ENCODE measurements at places on chromosomes 13 and 19.

DNA sequence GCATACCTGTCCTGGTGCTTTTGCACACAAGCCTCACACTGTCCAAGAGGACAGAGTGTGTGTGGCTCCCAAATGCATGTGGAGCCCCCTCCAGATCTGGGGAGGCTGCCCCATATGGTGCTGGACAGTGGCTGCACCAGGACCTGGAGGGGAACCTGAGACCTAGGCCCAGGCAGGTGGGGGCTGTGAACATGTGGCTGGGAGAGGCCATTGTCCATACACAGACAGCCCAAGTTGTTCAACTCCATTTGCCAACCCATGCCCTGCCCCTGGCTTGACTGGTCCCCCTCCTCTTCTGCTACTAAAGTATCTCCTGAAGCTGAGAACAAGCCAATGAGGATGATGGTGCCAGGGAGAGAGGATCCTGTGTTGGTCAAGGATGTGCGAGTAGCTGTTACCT lies 94.0 kb downstream of the ING1 start:
- DNase-seq = no peak

DNA sequence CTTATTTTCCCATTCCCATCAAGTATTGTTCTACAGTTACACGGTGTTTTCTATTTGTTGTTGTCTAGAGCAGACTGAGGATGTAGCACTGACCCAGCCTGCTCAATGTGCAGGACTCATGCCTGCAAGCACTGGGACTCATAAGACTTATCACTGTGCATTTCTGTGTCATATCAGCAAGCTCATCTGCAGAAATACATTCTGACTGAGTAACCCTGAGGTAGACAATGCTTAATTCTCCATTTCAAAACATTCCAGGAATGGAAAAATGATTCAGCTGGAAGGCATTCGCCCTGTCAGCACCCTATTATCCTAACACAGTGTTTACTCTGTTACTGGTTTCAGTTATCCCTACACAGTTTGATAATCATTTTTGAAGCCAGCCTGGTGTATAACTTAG lies 2506.4 kb downstream of the PCDH9 start:
- peak; percentile 97 for DNase-seq

GRCh38 chr13:79442221-79442620 lies 36.2 kb upstream of the RBM26 start:
- no peak for DNase-seq

- DNase-seq = no peak
Measured at GRCh38 chr13:45122941-45123340, 2.6 kb downstream of the GTF2F2 start.

DNA sequence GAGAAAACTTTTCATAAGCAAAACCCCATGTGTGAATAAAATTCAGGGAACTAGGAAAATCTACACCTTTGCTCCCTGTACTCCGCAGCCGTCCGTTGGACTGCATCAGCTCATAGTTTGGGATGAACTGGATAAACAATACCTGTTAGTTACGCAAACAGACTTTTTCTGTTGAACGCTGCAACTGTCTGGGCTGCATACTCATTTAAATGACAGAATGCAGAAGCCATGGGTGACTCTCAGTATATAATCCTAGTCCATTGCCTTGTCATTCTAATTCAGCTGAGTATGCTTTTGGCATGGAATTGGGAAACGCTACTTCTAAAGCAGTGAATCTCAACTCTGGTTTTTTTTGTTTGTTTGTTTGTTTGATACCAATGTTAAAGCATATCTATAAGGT lies 151.6 kb downstream of the SLITRK1 start:
- DNase-seq = no peak

- DNase-seq = no peak
Measured at GRCh38 chr19:518598-519231, 11.4 kb downstream of the TPGS1 start.
